MG63 (cell line): ENCODE measurements at places on chromosomes 2 and 18. TPM values are rescaled to one million over a fixed set of nuclear protein-coding genes. Genes with fewer than 3 reads are reported as not detected.

- DNase-seq: no peak
Measured at GRCh38 chr2:129160879-129161278, 818.6 kb upstream of the RAB6C start.

GRCh38 chr18:49009661-49010060, 58.9 kb upstream of the SMAD7 start:
- DNase-seq: no peak

GRCh38 chr18:21444465-21445212, 155.9 kb downstream of the ESCO1 start:
- peak; percentile 16 for DNase-seq

- DNase-seq: no peak
Measured at GRCh38 chr18:50895350-50896045, 16.6 kb downstream of the ME2 start.

DNA sequence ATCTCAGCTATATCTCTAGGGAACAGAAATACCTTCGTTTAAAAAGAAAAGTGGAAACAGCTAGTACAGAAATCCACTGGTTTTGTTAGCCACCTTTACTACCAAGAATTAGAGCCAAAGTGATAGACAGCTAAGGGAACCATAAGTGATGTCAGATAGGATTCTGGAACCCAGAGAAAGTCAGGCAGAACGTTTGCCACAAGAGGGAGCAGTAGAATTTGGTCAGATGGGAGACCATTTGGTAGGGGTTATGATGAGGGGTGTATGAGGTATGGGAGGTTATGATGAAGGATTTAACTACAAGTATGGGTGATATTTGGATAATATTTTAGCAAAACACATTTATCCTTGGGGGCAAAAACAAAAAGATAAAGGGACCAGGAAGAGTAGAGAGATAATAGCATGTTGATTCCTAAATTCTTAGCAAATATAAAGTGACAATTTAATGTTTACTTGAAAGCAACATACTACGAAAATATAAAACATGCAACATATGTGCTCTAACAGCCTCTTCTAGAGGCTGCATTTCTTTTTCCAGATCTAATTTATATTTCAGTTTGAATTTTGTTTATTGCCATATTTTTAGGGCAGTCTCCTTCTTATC, 3.3 kb downstream of the SLC8A1 start:
- DNase-seq: no peak

GRCh38 chr2:217858519-217859491, 144.0 kb downstream of the TNS1 start:
- peak; percentile 63 for DNase-seq

- no peak for DNase-seq
Measured at GRCh38 chr2:72888438-72889202, 1.4 kb downstream of the SPR start.

DNA sequence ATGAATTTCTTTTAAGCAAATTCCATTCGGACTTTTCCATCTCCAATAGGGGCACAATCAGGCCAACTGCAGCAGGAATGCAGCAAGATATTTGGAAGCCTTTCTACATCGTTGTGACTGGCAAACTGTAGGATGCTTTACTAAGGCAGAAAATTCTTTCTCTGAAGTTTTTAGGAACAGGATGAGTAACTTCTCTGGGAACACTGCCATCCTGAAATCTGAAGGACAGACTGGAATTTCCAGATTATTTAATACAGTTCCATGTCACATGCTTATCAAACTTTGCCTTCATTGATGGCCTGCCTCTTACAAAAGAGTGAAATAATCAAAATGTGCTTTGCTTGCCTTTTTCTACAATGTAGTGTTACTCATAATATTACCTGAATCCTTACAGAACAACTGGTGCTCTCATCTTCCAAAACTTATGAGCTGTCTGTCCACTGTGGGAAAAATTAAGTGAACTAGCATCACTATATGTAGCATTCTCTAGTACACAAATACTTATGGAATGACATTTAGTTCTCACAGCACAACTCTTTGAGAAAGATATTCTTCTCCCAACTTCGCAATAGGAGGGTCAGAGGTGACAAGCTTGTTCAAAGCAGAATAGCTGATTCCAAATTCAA, 32.0 kb upstream of the MAP2 start:
- DNase-seq: peak; percentile 20

- no peak for DNase-seq
Measured at GRCh38 chr2:61662990-61663389, 124.8 kb upstream of the XPO1 start.

DNA sequence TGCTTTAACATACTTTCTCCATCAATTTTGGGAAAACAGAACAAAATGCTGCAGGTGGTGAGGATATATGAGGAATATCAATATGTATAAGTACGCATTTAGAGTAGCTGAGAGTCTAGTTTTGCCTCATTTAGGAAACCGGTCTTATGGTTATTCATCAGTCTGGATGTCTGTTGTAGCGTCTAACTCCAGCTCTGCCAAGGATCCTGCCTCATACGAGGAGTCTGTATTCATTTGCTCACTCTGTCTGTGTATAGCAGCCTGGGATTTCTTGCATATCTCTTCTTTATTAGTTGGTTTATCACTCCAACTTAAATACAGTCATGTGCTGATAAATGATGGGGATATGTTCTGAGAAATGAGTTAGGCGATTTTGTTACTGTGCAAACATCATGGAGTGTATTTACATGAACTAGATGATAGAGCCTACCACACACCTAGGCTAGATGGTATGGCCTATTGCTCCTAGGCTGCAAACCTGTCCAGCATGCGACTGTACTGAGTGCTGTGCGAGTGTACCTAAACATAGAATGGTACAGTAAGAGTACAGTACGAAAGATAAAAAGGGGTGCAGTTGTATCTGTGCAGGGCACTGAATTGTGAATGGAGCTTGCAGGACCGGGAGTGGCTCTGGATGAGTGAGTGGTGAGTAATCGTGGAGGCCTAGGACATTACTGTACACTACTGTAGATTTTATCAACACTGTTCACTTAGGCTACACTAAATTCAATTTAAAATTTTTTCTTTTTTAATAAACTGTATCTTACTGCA, 148.1 kb downstream of the ZNF407 start:
- DNase-seq: peak; percentile 62

DNA sequence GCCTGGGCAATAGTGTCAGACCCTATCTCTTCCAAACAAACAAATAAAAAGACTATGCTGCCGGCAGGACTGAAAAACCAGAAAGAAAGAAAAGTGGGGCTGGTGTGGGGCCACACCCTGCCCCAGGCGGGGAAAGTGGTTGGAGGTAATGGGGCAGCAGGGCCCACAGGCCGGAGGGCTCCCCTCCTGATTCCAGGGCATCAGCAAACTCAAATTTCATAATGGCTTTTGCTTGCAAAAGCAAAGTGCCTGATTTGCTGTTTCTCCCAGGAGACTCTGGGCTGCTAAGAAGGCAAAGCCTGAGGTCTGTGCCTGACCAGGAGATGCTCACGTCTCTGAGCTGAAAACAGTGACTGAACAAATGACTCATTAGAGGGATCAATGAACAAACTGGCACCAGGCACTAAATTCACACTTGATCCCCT, 121.9 kb downstream of the HDAC4 start:
- DNase-seq: peak; percentile 64

DNA sequence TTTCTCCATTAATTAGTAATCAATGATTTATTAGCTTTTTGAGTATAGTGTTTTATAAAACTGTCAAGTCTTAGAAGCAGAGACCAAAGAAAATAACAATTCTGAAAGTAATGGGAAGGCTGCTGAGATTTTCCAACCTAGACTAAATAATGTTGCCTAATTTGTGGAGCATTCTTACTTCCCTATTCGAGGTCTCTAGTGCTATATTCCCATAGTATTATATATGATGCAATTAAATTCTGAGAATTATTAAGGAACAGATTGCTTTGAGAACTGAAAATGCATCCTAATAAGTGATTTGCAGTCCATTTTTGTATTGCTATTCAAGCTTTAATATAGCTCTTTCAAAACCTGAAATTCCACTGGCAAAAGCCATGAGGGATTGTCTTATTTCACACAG, 27.7 kb upstream of the DOCK10 start:
- no peak for DNase-seq

Gene ASXL2
- 3.6 and 8.8 TPM in 2 replicates for total RNA-seq

Gene RNF125
- total RNA-seq: 0.05 and 0.10 TPM in 2 replicates

Gene CNDP1
- not detected in 2 replicates for total RNA-seq

Gene BMP10
- total RNA-seq: not detected in 2 replicates

Gene COL6A3
- 465 and 564 TPM in 2 replicates for total RNA-seq

Gene SATB2
- total RNA-seq: 3.4 and 5.1 TPM in 2 replicates

Gene D2HGDH
- total RNA-seq: 18.7 and 28.1 TPM in 2 replicates
